CD4-positive, alpha-beta T cell treated with Interleukin-6 for 4 hours (primary cell): ENCODE measurements at places on chromosomes 2 and 18.
A peak's percentile ranks its signal among the peaks of the same experiment; 100 is the strongest.

- DNase-seq, result no peak
These were observed 19.4 kb upstream of the RRM2 start for GRCh38 chr2:10103179-10103578.

DNA sequence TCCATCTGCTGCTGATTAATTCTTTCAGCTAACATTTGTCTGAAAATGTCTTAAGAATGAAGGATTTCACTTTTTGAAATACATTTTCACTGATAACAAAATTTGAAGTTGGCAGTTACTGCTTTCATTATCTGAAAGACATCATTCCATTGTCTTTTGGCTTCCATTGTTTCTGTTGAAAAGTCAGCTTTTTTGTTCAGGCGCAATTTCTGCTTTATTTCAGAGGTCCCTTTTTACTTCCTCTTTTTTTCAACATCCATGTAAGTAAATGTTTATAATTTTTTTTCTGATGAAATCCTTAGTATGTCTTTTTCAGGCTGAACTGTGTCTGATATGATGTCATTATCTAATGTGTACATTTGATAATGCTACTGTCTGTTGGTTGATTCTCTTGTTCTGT is 184.2 kb downstream of the RND3 start:
- no peak for DNase-seq

DNA sequence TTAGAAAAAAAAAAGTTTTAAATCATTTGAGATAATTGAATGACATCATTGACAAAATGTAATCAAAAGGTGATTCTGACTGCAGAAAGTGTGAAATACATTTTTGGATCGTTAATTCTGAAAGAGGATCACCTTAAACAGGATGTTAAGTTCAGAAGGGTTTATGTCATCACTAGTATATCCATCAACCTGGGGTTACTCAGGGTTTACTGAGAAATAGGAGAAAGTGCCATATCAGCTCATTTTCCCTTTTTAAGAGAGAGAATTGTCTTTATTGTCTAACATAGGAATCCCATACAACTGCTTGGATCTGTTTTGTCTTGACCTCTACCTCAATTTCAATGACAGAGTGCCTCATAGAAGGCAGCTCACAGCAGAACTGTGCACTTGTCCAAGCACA is 466.1 kb upstream of the LINC00305 start:
- DNase-seq, result no peak

DNA sequence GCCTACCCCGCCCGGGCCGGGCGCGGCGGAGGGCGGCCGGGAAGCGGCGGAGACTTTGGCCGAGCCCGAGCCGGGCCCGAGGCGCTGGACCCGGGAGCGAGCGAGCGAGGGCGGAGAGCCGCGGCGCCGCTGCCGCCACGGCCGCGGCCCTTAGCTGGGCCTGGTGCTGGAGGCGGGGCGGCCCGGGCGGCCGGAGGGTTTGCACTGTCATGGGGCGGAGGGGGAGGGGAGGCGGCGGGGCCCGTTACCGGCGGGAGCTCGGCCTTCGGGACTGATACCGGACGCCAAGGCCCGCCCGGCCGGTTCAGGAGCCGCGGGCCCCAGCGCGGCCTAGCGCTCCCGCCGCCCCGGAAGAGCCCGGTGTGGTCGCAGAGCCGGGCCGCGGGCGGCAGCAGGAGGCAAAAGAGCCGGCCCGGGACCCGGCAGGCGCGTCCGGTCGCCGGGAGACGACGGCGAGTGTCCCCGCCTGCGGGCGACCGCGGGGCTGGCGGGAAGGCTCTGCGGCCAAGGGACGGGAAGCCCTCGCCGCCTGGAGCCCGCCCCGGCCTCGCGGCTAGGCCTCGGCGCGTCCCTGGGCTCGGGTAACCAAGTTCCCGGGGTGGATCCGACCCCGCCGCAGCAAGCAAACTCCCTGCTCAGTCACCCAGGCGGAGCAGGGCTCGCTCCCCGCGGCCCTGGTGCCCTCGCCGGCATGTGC is 697 bp downstream of the KCMF1 start:
- DNase-seq, result peak; percentile 72

DNA sequence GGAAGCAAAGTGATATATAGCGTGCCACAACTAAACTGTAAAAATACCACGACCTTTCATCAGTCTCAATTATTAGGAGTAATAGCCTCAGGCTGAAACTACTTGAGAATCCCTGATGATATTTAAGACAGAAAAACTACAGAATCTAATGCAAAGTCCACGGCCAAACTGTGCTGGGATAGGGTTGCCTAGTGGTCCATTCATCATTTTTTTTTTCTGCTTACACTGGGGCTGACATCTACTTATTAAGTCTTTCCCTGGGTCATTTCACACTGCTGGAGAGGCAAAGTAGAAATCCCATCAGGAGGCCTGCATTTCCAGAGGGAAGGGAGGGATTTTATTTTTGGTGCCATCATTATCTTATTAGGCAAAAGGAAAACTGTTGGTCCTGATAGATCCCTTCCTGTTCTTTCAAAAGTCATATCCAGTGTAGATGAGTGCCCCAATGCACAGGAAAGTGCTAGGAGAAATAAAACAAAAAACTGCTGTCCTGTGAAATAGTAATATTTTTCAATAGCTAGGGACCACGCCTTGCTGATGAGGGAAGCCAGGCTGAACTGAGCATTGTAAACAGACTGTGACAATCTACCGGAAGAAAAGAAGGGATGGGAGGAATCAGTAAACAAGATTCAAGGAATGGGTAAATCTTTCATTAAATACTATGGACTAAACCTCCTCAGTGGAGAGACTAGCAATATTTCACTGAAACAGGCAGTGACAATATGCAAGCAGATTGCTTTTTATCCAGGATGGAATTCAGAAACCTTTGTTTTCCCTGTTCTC is 644.3 kb downstream of the IRS1 start:
- no peak for DNase-seq

- no peak for DNase-seq
These were observed 110.8 kb upstream of the KCNJ3 start for GRCh38 chr2:154587739-154588138.

DNA sequence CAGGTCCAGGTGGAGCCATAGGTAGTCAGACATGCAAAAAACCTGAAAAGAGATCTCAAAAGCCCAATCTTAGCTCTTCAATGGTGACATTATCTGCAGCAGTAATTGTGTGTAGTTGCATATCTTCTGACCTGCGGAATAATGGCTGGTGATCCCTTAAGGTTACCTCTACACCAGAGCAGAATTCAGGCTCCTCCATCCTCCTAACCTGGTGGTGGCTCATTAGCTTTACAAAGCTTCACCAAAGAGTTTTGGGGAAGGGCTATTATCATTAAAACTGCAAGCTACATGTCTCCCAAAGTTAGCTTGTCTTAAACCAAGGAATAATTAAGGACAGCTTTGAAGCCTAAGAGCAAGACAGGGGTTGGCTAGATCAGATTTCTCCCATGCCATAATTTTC is 42.6 kb upstream of the CHST9 start:
- no peak for DNase-seq

DNA sequence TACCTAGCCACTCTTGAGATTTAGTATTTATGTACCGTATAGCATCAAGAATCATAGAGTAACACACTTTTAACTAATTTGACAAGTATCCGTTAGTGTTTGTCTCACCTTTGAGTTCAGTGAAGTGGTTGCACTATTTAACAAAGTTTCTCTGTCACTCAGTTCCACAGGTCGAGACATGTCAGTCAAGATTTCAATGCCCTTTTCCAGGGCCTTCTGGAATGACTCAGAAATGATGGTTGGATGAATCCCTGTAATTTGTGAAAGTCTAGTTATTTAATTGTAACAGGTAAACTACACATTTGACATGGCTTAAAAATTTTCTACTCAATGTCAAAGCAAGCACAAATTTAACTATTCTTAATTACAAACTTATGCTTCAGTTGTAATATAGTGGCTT is 9.7 kb downstream of the CCT4 start:
- no peak for DNase-seq

- DNase-seq, result no peak
These were observed 35.8 kb downstream of the AGAP1 start for GRCh38 chr2:235529621-235530020.

DNA sequence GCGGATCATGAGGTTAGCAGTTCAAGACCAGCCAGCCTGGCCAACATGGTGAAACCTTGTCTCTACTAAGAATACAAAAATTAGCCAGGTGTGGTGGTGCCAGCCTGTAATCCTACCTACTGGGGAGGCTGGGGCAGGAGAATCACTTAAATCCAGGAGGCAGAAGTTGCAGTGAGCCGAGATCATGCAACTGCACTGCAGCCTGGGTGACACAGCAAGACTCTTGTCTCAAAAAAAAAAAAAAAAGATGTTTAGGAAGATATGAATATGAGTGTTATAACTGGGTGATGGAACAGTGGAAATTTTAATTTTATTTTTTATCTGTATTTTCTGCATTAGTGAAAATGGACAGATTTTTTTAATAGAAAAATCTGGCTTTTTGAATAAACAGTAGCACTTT is 14.5 kb downstream of the MAPRE2 start:
- no peak for DNase-seq

- DNase-seq, result no peak
These were observed 131.4 kb downstream of the CLIP4 start for GRCh38 chr2:29246383-29247300.

DNA sequence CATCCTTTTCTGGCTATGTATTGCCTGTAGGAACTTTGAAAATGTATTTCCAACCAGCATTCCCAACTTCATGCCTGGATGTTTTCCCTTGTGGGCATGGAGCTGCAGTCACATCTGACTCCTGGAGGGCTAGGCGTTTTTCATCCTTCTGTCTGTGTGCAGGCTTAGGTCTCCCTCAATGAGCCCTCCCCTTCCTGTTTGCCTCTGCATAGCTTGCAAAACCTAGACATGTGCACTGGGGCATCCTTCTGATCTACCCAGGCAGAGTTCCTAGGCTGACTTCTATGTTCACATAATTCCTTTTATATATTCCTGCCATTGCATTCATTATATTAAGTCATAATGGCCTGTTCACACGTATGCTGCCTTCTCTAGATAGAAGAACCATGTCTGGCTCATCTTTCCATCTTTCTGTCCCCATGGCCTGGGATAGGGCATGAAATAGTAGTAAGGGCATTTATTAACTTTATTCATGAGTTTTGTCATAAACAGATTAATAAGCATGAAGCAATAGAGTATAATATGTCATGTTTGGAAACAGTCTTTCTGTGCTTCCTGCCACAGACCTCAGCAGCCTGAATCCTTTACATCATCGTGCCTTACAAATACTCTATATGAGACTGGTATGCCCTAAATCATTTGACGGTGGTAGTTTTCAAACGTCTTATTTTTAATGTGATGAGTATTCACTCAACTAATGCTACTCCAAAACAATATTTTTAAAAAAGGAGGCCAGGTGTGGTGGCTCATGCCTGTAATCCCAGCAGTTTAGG is 195.6 kb downstream of the TGIF1 start:
- no peak for DNase-seq

DNA sequence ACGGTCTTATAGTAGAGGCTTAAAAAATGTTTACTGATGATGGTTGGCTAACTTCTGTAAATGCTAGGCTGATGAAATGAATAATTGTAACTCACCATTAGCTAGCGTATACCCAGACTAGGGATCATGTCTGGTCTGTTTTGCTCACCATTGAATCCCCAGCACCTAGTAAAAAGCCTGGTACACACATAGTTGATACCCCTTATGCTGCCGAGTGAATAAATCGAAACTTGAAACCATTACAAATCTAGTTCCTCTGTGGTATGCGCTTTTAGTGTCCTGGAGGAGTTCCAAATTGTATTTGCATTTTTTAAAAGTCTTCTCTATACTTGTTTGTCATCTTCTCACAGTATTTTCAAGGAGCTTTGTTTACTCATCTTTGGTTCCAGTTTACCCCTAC is 1.3 kb downstream of the TAF1B start:
- DNase-seq, result no peak

- no peak for DNase-seq
These were observed 49.2 kb downstream of the PKDCC start for GRCh38 chr2:42096869-42097591.

DNA sequence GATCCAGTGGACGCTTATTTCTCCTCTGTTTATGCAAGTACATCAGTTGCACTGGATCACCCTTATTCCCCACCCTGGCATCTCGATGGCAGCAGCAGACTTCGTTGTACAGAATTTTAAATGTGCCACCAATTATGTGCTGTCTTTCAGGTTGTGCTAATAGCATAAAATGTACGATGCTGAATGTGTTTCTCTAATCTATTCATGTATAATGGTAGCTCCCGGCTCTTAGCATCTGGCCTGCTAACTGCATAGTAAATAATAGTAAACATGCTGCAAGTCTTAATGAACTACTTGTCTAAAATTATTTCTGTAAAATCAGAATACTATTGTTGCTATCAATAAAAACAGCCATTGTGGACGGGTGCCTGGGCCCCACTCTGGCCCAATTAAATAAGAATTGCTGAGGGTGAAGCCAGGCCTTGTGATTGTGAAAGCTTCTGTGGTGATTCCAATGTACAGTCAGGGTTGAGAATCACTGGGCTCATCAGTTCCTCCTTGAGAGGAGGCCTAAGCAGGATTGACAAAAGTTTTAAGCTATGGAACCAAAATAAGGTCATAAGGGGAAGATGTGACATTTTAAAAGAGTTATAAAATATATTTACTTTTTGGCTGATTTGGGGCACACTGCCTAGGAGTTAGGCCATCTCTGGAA is 14.4 kb upstream of the MYO3B start:
- DNase-seq, result no peak

- DNase-seq, result no peak
These were observed 25.0 kb downstream of the CYBRD1 start for GRCh38 chr2:171547256-171547655.

- no peak for DNase-seq
These were observed 29.3 kb downstream of the DNER start for GRCh38 chr2:229684942-229685562.

- no peak for DNase-seq
These were observed 3.6 kb downstream of the USP39 start for GRCh38 chr2:85619617-85620016.

DNA sequence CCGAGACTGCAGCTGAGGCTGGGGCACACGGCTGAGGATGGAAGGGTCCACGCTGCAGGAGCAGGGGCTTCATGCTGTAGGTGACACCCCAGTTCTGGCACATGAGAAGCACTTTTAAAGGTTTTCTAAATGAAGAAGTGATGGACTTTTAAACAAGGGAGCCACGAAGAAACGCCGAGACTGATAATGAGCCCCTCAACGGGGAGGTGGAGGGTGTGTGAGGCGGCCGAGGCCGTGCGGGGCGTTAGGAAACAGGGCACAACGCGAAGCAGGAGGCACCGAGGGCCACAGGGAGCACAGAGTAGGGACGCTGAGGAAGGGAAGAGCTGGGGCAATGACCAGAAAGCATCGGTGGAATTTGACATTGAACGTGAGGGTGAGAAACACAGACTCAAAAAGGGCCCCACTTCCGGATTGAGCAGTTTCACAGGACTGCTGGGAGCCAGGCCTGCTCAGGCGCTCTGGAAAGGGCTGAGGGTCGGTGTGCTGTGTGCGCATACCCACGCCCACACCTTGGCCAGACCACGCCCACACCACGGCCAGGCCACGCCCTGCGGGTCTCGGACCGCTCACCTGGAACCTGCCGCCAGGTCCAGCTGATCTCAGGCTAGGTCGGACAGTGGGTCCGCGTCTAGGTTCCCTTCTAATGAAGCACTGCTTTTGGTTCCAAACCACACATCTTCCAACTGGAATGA is 115.7 kb downstream of the GYPC start:
- DNase-seq, result no peak
